ENCODE measurements at places on chromosomes 5 and 9. TPM values are rescaled to one million over a fixed set of nuclear protein-coding genes. Genes with fewer than 3 reads are reported as not detected.

The ABCA2 gene
- total RNA-seq, result 62.4 TPM

The COL15A1 gene
- 7.1 TPM for total RNA-seq

The FOXD4L5 gene
- total RNA-seq, result 0.51 TPM

The IFNE gene
- total RNA-seq, result not detected

The GCNT1 gene
- total RNA-seq, result 11.0 TPM

The IFNA4 gene
- total RNA-seq, result not detected

- no peak overlapping the region for H3K27ac ChIP-seq
- no peak overlapping the region for H3K4me3 ChIP-seq
- H3K4me1 ChIP-seq, result peaks cover 10% of the 10 kb centered on the region
- peaks cover 21% of the 10 kb centered on the region for H3K36me3 ChIP-seq
- DNase-seq, result no peak
These were observed 42.1 kb downstream of the NADK2 start for GRCh38 chr5:36199620-36200019.

DNA sequence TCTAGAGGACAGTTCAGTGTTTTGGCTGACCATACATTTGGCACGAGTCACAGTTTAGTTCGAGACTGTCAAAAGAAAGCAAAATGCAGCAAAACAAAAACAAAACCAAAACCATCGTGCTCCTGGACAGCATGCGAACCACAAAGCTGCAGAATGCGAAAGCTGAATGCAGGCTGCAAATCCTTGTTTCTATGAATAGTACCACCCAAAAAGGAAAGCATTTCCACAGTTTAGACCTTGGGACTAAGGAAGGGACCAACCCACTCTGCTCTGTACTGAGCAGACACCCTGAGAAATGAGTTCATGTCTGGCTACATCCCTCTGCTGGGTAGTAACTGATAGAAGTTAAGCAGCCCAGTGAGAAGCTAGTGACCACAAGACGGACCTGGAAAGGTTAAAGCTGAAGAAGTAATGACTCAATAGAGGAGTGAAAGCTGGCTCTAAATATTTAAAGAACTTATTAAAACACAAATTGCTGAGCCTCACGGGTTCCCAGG, 3.9 kb downstream of the GCNT4 start:
- H3K4me1 ChIP-seq, result peaks cover 43% of the 10 kb centered on the region
- H3K36me3 ChIP-seq, result peaks cover 17% of the 10 kb centered on the region
- DNase-seq, result no peak
- peak overlapping the region; percentile 70 for H3K27ac ChIP-seq

DNA sequence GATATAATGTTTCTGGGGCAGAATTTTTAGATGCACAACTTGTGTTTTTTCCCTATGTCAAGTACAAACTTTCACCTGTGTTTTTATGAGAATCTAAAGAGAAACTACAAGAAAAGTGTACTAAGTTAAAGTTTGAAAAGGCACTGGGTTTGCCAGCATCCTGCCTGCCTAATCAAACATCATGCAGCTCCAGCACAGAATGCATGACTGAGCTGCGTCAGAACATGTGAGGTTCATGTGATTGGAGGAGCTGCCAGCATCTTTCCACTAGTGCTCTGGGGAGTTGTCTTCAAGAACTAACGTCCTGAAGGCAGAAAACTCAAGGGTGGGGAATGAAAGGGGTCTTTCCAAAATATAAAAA, 46.1 kb upstream of the RIC1 start:
- peaks cover 2% of the 10 kb centered on the region for H3K36me3 ChIP-seq
- H3K27ac ChIP-seq, result peak overlapping the region; percentile 88
- H3K4me3 ChIP-seq, result no peak overlapping the region
- H3K27me3 ChIP-seq, result no peaks in the 10 kb centered on the region
- peaks cover 20% of the 10 kb centered on the region for H3K4me1 ChIP-seq
- DNase-seq, result no peak

- no peaks in the 10 kb centered on the region for H3K4me1 ChIP-seq
- H3K27me3 ChIP-seq, result peaks cover 2% of the 10 kb centered on the region
- H3K36me3 ChIP-seq, result no peaks in the 10 kb centered on the region
- no peak for DNase-seq
These were observed 18.1 kb upstream of the RNF145 start for GRCh38 chr5:159227452-159227851.

DNA sequence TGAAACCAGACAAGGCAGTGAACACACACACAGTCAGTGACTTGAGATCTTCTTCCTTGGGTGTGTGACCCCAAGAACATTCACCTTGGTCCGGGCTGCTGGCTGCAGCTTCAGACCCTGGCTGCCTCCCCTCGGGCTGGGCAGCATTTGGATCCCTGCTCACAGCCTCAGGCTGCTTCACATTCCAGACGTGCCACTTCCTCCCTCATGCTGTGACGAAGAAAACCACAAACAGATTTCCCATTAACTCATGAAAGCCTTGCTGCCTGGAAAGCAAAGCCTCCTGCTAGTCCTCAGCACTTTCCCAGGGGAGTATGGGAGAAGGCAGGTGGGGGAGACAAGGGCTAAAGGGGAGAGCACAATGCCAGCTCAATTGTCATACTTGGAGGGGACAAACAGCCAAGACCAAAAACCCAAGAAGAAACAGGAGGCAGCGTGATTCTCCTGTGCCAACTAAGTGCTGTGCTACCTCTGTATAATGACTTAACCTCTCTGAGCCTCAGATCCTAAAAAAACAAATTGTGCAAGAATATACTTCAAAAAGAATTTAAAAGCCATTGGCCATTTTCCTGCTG, 594.6 kb upstream of the BRINP1 start:
- peak overlapping the region; percentile 87 for H3K27ac ChIP-seq
- no peak for DNase-seq
- no peaks in the 10 kb centered on the region for H3K27me3 ChIP-seq
- no peaks in the 10 kb centered on the region for H3K36me3 ChIP-seq

DNA sequence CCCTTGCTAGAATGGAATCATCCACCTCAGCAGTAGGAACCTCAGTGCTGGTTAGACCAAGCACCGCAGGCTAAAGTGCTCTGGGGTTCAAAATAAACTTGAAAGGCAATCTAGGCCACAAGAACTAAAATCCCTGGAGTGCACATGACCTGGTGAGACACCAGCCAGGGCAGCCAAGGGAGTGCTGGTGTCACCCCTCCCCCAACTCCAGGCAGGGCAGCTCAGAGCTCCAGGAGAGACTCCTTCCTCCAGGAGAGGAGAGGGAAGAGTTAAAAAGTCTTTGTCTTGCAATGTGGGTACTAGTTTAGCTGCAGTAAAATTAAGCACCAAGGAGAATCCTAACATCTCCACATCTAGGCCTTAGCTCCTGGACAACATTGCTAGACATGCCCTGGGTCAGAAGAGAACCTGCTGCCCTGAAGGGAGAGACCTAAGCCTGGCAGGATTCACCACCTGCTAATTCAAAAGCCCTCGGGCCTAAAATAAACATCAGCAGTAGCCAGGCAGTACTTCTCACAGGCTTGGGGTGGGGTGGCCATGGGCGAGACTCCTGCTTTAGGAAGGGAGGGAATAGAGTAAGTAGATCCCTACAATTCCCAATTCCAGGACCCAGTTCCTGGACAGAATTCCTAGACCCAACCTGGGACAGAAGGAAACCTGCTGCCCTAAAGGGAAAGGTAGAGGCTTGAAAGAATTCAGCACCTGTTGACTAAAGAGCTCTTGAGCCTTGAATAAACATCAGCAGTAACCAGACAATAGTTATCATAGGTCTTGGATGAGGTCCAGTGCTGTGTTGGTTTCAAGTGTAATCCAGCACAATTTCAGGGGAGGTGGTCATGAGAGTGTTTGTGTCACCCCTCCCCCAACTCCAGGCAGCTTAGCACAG, 25.8 kb downstream of the UGT3A2 start:
- H3K27me3 ChIP-seq, result peaks cover 29% of the 10 kb centered on the region
- no peak overlapping the region for H3K4me3 ChIP-seq
- DNase-seq, result no peak
- H3K4me1 ChIP-seq, result no peaks in the 10 kb centered on the region
- no peaks in the 10 kb centered on the region for H3K36me3 ChIP-seq

GRCh38 chr9:16217943-16218701, 652.3 kb downstream of the BNC2 start:
- H3K27ac ChIP-seq, result no peak overlapping the region
- no peaks in the 10 kb centered on the region for H3K36me3 ChIP-seq
- no peaks in the 10 kb centered on the region for H3K27me3 ChIP-seq
- H3K4me1 ChIP-seq, result peaks cover 63% of the 10 kb centered on the region

DNA sequence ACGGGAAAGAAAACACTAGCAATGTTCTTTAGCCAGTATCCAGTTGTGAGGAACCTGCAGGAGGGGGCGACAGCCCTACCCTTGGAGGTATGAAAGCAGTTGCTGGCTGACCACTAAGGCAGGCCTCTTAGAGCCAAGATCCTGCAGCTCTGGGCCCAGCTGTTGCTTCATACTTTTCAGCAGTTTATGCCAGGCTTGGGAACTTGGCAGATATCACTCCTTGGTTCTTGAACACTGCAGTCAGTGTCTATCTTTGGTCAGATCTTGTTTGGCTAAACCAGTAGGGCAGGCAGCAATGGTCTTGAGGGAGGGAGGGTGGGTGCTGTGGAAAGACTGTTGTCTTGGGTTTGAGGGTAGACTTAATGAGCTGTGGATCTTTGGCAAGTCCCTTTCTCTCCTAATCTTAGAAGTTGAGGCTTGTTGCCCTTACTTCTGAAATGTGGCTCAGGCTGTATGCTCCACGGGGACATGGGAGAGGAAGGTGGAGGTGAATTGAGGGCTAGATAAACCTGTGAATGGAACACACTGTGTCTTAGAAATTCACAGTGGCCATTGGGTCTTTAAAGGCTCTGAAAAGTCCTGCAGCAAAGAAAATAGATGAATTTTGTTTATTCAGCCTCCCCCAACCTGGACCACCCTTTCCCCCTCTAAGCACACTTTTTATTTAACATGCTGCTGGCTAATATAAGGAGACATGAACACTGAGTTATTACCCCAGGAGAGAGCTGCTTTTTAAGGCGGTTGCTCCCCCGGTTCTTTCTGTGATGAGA, 37.5 kb downstream of the ZNF618 start:
- peaks cover 2% of the 10 kb centered on the region for H3K36me3 ChIP-seq
- H3K4me3 ChIP-seq, result no peak overlapping the region
- H3K27me3 ChIP-seq, result no peaks in the 10 kb centered on the region
- no peak for DNase-seq

DNA sequence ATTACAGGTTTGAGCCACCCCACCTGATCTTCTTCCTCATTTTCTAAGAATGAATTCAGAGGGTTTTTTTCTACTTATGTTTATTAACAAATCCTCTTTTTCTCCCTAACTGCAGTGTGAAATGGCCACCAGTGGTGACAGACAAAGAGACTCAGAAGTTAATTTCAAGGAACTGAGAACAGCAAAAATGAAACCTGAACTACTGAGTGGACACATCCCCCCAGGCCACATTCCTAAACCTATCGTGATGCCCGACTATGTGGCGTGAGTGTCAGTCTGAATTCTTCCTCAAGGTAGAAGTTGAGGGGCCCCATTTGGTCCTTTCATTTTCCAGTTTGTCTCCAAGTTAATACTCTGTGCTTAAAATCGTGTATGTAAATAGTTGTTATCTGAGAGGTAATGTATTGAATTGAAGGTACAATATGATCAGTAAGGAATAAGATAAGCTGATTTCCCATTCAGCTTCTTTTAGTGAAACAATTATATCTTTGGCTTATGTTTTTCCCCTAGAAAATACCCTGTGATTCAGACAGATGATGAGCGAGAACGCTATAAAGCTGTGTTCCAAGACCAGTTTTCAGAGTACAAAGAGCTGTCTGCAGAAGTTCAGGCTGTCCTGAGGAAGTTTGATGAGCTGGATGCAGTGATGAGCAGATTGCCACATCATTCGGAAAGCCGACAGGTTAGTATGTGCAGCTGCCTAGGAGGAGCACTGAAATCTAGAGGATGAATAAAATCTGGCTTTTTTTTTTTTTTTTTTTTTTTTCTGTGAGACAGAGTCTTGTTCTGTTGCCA, 17.7 kb downstream of the MARVELD2 start:
- peaks cover 1% of the 10 kb centered on the region for H3K36me3 ChIP-seq
- no peak for DNase-seq
- no peak overlapping the region for H3K27ac ChIP-seq
- no peak overlapping the region for H3K4me3 ChIP-seq
- no peaks in the 10 kb centered on the region for H3K27me3 ChIP-seq

DNA sequence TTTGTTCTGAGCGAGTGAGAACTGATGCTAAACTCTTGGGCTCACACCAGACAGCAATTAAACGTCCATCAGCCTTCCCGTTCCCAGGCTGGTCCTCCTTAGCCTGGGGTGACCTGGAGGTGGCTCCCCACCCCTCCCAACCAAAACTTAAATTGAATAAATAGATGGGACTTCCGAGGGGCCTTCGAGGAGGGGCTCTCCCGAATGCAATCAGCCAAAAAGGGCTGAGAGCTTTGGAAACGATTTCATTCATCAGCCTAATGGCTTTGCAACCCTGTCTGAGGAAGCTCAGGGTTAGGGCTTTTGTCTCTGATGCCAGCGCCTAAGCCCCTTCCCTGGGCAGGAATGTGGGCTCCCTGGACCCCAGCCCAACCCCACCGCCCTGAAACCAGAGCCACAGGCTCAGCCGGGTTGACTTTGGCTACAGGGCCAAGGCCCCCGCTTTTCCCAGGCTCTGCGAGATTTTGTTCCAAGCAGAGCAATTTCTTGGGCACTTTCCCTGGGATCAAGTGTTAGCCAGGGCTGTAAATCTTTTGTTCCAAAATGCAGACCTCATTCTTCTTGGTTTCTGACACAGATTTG, 29.2 kb downstream of the LHX3 start:
- no peaks in the 10 kb centered on the region for H3K36me3 ChIP-seq
- H3K27me3 ChIP-seq, result peaks cover 18% of the 10 kb centered on the region
- H3K4me3 ChIP-seq, result no peak overlapping the region

DNA sequence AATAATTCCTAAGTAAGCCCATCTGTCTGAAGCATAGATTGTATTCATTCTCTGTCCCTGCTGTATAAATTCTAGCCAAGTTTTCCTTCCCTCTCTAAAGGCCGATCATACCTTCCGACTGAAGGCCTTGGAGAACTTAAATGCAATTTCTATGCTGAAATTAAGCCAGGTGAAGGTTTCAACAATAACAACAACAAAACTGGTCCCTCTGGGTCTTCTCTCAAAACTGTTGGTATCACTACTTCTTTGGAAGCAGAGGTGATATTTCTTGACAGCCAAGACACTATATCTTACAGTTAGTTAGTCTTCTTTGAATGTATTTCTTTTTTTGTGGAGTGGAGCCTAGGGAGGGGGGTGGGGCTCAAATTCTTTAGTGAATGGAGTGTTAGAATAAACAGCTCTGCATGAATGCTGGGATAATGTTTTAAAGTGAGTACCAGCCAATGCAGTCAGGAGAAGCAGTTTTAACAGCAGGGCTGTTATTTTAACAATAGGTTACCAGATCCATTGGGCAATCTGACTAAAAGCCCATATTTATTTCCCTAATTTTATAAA, 508.9 kb downstream of the EBF1 start:
- H3K27ac ChIP-seq, result no peak overlapping the region
- H3K27me3 ChIP-seq, result no peaks in the 10 kb centered on the region
- no peak for DNase-seq

DNA sequence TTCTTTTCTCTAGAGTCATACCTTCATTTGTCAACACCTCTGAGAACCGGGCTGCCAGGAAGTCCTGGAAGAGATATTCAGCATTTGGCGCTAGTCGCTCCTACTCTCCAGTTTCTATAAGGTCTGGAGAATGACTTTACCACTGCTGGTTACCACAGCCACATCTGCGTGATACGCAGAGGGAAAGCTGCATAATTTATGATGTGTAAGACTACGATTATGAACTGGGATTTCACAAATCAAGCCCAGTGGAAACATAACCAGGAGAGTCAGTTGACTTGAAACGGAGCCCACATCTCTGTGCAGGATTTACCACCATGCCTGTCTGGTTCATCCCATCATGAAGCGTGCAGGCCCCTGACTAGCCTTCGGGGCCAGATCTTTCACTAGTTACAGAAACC, 72.6 kb downstream of the FGF1 start:
- no peak overlapping the region for H3K4me3 ChIP-seq
- H3K4me1 ChIP-seq, result peaks cover 16% of the 10 kb centered on the region
- H3K36me3 ChIP-seq, result no peaks in the 10 kb centered on the region
- H3K27me3 ChIP-seq, result no peaks in the 10 kb centered on the region
- DNase-seq, result no peak

All from chondrocyte (in vitro differentiated cells).